ENCODE measurements at places on chromosomes 12 and 14. TPM values are rescaled to one million over a fixed set of nuclear protein-coding genes. Genes with fewer than 3 reads are reported as not detected.

GRCh38 chr12:48977290-48978281, 536 bp upstream of the WNT1 start:
- DNase-seq: no peak

GRCh38 chr12:53328043-53328435, 6.6 kb upstream of the AAAS start:
- DNase-seq: no peak

DNA sequence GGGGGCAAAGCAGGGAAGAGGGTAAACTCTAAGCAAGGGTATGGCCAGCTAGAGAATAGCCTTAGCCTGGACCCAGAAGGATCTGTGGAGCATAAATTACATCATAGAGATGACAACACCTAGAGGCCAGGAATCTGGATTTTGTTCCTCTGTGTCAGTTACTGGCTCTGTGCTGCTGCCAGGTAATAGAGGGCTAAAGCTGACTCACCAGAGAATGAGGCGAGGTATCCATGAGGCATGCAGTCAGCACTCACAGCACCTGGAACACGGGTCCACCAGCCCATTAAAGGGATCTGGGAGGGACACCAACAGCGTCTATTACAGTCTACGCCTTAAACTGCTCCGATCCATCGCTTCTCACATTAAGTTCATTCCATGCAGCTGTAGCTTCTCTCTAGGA, 74.9 kb upstream of the CMKLR1 start:
- DNase-seq: no peak

DNA sequence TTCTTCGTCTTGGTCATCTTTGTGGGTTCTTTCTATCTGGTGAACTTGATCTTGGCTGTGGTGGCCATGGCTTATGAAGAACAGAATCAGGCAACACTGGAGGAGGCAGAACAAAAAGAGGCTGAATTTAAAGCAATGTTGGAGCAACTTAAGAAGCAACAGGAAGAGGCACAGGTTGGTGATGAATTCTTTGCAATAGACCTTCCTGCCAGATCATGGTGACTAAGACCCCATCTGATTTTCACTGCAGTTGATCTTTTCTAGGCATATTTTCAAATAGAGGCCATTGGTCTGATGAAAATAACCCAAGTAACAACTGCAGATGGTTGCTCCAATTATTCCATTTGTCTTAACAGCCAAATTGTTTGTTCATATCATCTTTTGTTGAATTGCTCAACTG, 114.4 kb downstream of the SCN8A start:
- no peak for DNase-seq

GRCh38 chr12:131487388-131488124, 223.3 kb upstream of the SFSWAP start:
- no peak for DNase-seq

ZNF410 gene
- 19.9 TPM for total RNA-seq
